ENCODE measurements at places on chromosomes 1 and 21.

GRCh38 chr1:50930193-50930592 lies 29.9 kb downstream of the FAF1 start:
- DNase-seq: no peak

DNA sequence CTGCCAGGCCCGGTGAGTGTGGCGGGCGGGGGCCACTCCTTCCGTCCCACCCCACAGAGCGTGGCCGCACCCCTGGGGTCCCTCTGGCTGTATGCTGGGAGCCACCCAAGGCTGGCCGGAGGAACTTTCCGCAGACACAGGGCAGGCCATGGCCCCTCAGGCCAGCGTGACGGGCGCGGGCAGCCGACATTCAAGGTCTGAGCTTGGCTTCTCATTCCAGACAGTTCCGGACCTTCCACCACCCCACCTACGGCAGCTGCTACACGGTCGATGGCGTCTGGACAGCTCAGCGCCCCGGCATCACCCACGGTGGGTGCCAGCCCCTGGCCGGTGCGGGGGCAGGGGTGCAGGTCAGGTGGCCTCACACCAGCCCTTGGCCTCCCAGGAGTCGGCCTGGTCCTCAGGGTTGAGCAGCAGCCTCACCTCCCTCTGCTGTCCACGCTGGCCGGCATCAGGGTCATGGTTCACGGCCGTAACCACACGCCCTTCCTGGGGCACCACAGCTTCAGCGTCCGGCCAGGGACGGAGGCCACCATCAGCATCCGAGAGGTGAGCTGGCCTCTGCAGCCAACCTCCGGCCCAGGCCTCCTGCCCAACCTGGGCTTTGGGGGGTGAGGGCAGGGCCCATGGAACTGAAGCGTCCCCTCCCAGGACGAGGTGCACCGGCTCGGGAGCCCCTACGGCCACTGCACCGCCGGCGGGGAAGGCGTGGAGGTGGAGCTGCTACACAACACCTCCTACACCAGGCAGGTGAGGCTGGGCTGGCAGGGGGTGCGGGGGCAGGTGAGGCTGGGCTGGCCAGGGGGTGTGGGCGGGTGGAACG lies 7.3 kb downstream of the SCNN1D start:
- DNase-seq: no peak

GRCh38 chr1:209363112-209363511 lies 220.4 kb upstream of the CAMK1G start:
- DNase-seq: no peak

DNA sequence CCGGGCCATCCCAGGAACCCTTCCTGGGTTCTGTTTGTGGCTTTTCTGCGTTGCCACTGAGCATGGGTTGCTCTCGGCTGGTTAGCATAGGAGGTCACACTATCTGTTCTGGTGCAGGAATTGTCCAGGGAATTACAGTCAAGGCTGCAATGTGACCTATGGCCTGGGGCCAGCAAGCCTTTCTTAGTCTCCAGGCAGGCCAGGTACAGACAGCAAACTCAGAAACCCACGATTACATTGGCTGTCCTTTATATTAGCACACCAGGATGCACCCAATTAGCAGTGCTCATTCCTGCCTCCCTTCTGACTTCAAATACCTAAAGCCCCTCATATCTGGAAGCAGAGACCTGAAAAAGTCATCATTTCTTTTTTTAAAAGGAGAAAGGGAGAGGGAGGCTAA lies 55.2 kb downstream of the CD247 start:
- DNase-seq: no peak

GRCh38 chr21:34594566-34595234 lies 20.2 kb downstream of the RCAN1 start:
- DNase-seq: no peak

DNA sequence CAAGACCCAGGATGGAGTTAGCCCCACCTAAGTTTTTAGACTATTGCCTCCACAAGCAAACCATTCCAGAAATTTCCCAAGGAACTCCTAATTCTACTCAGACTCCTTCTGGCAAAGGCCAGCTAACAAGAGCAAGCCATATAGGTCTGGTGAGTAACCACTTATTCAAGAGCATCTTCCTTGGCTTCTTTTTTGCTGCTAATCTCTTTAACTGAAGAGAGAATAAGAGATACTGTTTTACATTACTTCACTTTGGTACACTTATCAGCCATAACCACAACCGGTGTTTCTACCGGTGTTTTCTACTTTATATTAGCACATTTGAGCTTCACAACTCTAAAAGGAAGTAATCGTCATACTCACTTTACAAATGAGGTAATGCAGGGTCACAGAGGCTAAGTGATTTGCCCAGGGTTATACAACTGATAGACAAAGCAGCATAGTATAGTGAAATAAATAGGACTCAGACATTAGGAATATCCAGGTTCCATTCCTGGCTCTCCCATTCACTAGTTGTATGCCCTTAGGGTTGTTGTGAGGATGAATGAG lies 1.7 kb upstream of the EPS15 start:
- DNase-seq: no peak

GRCh38 chr1:70455291-70455690 lies 44.2 kb downstream of the CTH start:
- DNase-seq: no peak

DNA sequence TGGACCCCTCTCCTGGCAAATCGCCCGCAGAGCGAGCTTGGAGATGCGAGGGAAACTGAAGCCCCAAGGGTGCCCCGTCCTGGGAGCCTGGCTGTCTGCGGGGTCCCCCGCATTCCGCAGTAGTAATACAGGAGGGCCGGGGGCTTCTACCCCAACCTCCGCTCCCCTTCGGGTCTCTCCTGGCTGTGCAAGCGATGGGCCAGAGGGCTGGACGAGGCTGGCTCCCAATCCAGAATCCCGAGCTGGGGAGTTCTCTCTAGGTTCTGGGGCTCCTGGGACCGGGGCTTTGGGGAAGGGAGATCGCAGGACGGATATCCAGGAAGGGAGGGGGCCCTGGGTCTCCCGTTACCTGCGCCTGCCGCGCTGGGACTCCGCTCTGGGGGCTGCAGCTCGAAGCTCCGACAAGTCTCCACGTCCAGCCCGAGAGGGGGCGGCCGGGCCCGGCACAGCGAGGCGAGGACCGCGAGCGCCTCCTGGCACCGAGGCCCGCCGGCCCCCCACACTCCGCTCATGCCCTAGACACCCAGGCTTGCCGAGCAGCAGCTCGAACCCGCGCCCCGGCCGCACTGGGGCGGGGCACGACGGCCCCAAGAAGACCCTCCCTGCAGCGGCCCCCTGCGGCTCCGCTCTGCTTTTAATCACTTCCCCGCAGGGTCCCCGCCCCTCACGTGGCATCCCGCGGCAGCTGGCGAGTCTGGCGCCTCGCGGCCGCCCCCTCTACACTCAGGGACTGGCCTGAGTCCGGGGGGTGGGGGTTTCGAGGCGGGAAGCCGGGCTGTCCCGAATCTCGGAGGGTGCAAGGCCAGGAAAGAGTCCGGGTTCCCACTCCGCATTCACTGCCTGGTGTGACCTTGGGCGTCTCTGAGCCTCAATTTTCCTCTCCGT lies at the start of gene SYT6:
TSS of gene SYT6 (minus strand) at position 609 of the 885 bp plus-strand sequence. CDS start at position 512, 97 bp downstream.
- DNase-seq: no peak

- DNase-seq: no peak
These were observed 20.8 kb downstream of the ZBTB8B start for GRCh38 chr1:32485554-32486255.

GRCh38 chr1:153790966-153791647 lies 15.9 kb downstream of the SLC27A3 start:
- DNase-seq: no peak

GRCh38 chr1:239993366-239993765 lies 98.3 kb upstream of the FMN2 start:
- DNase-seq: no peak

- no peak for DNase-seq
These were observed 171.8 kb downstream of the FCRL5 start for GRCh38 chr1:157380523-157380922.

- DNase-seq: no peak
These were observed 15.3 kb upstream of the COX20 start for GRCh38 chr1:244820131-244820530.

- DNase-seq: no peak
These were observed 216.8 kb downstream of the CTH start for GRCh38 chr1:70627910-70628309.

DNA sequence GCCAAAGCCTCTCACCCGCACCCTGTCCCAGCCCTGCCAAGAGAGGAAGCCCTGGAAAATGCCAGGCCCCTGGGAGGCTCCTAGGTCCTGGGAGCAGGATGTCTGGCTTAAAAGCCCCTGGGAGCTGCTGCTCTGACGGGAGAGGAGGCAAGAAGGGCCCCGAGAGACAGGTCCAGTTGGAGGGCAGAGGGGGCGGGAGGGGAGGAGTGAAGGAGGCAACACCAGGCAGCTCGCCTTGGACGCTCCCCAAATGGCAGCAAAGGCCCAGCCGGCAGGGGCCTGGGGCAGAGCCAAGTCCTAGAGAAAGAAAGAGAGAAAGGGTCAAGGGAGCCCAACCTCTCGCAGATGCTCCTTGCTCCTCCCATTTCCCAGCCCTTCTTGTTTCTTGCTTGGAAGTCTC lies 6.8 kb downstream of the ETV3L start:
- no peak for DNase-seq

DNA sequence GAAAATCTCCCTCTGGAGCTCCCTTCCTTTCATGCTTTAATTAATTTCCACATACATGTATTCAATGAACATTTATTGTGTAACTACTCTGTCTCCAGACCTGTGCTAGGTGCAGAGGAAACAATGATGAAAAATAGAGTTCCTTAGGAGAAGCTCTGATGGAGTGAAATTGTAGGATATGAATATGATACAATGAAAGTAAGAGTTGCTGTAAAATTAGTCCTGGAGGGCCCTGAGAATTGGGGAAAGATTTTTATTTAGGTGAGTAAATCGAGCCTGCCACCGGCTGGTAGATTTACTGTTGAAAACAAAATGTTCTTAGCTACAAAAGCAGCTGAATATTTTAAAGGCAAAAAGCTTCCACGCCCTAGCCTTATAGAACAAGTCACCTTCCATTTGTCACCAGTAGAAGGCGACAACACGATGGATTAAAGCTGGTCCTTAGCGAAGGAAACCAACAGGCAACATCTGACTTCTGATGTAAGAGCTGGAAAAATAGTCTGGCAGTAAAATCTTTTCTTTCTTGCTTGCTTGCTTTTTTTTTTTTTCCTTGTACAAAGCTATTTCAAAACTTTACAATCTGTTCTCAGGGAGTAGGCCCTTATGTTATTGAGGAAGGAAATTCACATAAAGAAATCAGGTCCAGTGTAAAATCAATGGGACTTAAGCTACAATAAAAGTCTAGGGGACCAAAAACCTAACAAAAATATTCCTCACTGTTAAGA lies 82.0 kb upstream of the ROR1 start:
- no peak for DNase-seq

- DNase-seq: peak; percentile 89
These were observed at the start of gene B4GALT3 for GRCh38 chr1:161177112-161177935. B4GALT3 (minus strand) TSS chr1:161177507; CDS start chr1:161176060, 1,447 bp downstream.

GRCh38 chr1:236063919-236064673 lies 794 bp downstream of the NID1 start:
- DNase-seq: no peak

GRCh38 chr1:197806718-197807117 lies 31.4 kb upstream of the DENND1B start:
- DNase-seq: no peak

DNA sequence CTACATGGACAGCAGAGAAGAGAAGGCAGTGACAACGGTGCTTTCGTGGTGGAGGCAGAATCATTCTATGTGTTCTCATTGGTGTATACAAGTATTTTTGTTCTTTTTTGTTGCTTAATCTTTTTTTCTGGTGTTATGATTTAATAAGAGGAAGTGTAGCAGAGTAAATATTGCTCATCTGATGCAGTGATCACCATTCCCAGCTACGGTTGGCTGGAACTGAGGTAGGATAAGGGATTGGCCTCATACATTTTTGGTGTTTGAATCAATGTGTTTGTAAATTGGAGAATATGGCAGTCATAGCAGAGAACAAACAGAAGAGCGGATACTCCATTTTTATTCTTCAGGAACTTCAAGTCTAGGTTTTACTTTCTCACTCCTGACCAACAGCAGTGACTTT lies 76.6 kb downstream of the UBE2U start:
- DNase-seq: no peak

DNA sequence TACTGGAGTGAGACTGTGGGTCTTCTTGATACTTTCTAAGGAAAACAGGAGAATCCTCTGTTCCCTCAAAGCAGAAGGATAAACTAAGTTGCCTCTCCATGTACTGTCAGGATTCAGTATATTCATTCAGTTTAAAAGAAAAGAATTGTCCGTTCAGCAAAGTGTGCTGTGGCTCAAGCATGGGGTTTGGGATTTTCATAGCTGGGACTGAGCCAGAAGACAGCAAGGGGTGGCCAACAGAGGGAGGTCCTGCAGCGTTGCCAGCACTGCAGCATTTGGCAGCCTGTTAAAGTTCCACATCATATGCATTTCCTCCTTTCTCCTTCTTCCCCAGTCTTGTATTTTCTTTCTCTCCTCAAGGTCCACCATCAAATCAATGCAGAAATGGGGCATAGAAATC lies 75.1 kb downstream of the DTL start:
- DNase-seq: no peak

DNA sequence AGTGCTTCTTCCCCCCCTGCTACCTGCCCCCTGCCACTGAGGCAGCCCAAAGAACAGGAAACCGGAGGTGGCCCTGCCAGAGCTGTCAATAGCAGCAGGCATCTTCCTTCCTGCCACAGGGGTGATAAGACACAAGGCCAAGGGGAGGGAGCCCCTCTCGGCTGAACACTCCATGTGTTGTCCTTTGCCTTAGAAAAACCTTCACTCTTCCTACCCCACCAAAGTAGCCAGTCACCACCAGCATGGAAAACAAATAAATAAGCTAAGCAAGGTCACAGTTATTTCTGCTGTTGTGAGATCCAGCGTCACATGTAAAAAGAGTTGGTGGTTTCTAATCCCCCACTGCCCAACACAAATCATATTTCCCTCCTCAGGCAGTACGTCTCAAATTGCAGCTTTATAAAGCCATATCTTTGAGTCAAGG lies 104.8 kb upstream of the DPT start:
- DNase-seq: no peak

- DNase-seq: no peak
These were observed 22.7 kb downstream of the PAX7 start for GRCh38 chr1:18653367-18653766.

DNA sequence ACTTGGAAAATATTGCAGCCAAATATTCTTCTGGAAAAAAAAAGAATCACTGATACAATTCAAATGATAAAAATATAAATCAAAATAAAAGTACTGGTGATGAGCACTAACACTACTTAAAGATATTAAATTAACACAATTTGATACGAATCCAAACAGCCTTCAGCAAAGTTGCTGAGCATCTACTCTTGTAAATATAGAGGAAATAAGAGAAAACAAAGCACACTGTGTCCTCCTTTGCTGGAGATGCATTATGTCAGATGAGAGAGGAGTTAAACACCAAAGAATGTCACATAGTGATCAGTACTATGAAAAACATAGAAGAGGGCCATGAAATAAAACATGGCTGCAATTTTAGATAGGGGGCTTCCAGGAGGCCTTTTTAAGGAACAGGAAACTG lies 177.4 kb upstream of the RNPC3 start:
- no peak for DNase-seq

DNA sequence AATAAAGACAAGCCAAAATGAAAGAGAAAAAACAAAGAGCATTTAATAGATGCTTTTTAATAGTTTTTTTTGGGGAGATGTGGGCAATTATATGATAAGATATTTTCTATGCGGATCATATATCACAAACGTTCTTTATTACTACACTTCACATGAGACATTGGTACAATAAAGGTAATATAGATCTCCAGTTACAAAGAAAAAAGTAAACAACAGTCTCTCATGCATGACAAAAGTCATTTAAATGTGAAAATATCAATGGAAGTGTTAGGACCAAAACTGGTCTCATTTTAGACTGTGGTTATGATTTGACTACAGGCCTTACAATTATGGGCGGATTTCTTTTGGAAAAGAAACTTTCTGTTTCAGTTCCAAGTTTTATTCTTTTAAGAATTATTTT lies 687.0 kb downstream of the ADGRL2 start:
- no peak for DNase-seq

Measured in stimulated activated naive CD4-positive, alpha-beta T cell treated with Interleukin-2 at 50 U/mL for 16 hours (primary cell).